Ascending aorta (tissue), 2 donors: ENCODE measurements at places on chromosomes 4 and X.
A peak's percentile ranks its signal among the peaks of the same experiment; 100 is the strongest.

DNA sequence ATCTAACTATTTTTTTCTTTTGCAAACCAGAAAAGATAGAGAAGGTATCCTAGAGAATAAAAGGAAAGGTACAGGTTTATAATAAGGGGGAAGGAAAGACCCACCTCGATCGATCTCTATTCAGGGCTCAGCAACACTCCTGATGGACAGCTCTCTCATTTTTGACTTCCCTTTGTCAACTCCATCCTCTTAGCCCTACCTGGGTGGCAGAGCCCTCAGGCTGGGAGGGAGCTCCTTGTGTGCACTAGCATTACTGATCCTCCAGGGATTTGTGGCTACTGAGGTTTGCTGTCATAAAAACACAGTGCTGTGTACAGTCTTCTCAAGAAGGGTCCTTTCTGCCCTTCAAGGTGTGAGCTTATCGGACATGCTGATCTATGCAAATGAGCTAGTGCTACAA, 111.0 kb downstream of the MID1 start:
- no peak for DNase-seq

DNA sequence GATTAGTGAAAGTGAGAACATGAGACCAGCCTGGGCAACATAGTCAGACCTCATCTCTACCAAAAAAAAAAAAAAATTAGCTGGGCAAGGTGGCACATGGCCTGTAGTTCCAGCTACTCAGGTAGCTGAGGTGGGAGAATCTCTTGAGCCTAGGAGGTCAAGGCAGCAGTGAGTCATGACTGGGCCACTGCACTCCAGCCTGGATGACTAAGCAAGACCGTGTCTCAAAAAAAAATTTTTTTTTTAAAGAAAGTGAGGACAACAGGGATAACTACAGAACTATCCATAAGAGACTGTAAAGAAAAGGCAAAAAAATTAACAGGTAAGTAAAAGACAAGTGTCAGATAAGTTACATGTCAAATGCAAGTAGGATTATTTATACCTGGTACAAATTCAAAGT, 13.5 kb upstream of the SPP1 start:
- DNase-seq = no peak

GRCh38 chrX:123731987-123732669, 724 bp downstream of the THOC2 start:
- no peak for DNase-seq

- DNase-seq = no peak
Observed at GRCh38 chr4:61992351-61992750, 792.2 kb downstream of the ADGRL3 start.

DNA sequence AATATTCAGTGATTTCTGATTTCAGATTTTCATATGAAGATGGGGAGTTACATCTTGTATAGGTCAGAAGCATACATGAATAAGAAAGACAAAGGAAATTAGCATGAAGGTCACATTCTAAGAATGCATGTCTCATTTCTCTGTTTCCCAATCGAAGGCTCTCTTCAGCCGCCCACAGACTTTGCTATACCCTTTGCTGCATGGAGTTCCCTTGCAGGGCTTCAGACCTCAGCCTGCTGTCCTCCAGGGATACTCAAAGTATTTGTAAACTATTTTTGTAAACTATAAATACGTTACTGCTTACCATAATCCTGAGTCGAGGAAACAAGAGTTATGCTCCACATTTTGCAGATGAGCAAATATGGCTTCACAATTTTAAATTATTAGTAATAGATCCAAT, 738.4 kb downstream of the PCDH18 start:
- DNase-seq = no peak

- no peak for DNase-seq
Observed at GRCh38 chr4:107034996-107035818, 906 bp downstream of the DKK2 start.

DNA sequence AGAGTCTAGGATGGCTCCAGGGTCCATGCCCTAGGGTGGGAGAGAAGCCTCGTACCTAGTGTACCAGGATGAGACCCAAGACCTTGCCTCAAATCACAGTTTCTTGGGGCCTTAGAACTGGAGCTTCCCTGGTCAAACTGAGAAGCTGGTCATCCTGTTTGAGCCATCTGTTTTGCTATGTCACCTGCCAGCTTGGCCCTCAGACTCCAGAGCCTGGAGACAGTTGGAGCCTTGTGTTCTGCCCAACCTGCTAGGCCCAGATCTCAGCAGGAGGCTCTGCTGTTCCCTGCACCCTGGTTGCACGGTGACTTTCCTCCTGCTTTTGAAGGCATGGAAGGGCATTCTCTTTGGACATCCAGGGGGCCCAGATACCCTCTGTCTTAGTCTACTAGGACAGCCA, 206.3 kb upstream of the ATP6AP2 start:
- DNase-seq = no peak

- no peak for DNase-seq
Observed at GRCh38 chr4:7863911-7864681, 75.6 kb downstream of the AFAP1 start.

DNA sequence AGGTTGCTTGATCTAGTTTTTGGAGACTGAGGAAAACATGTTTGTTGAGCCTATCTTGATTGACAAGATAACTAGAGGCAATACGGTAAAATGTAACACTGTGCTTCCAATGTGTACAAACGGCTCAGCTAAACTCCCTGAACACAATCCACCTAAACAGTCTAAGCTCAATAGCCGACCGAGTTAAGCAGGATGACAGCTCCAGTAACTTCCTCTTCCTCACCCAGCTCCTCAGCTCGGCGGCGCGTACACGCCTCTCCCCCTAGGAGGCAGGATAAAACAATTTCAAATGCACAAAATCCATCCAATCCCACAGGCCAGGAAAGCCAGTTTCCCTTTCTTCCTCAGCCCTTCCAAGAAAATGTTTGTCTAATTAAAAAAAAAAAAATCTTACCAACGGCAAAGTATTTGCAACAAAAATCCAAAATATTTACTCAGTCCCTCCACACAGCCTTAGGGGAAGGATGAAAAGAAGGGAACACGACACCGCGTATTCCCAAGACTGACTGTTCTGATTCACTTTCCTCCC, 1.0 kb downstream of the CNOT6L start:
- peak; percentile 88 for DNase-seq

DNA sequence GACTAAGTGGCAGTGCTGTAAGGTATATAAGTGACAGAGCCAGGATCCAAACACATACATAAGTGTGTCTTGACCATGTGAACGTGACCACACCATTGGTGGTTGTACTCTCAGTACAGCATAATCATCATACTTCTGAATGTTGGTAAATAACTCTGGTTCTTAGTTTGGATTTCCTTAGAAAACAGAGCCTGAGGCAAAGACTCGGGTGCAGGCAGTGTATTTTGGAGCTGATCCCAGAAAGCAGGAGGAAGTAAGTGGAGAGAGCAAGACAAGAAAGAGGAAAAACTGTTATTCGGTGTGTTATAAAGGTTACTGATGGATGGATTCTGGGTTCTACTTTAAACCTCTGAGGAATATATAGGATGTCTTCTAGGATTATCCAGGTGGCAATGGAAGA, 127.9 kb downstream of the SLC39A8 start:
- DNase-seq = no peak

GRCh38 chr4:727576-727975, 21.9 kb downstream of the PCGF3 start:
- no peak for DNase-seq
